ENCODE measurements at places on chromosomes 6 and 20.
A peak's percentile ranks its signal among the peaks of the same experiment; 100 is the strongest.

DNA sequence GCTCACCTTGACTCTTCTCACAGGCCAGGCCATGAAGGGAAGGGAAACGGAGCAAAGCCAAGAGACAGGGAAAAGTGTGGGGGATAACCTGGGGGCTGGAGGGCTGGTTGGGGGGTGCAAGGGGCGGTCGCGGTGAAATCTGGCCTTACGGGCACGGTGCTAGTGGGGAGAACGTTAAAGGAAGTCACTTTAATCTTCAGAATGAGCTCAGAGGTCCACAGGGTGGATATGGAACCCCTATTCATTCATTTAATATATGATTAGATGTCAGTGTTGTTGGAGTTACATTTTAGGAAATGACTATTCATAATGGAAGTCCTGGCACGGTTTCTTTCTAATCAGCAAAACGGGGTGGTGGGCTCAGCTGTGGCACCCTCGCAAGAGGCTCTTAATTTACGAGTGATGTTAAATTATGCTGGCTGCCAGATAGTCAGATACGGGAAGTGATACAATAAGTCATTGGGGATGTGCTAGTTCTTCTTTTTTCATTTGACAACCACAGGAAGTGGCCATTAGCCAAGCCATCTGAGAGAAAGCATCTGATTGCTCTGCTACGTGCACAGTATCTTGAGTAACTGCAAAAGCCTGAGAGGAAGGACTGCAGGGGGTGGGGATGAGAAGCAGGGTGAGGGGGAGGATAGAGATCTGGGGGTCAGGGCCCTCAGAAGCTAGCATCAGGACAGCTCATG, 253.0 kb downstream of the QKI start:
- DNase-seq: no peak

GRCh38 chr6:89386917-89387491, 25.1 kb downstream of the RRAGD start:
- no peak for DNase-seq

- DNase-seq: no peak
Observed at GRCh38 chr6:2939315-2940009, 31.9 kb downstream of the SERPINB6 start.

- DNase-seq: no peak
Observed at GRCh38 chr6:3961581-3962215, 112.5 kb downstream of the FAM50B start.

DNA sequence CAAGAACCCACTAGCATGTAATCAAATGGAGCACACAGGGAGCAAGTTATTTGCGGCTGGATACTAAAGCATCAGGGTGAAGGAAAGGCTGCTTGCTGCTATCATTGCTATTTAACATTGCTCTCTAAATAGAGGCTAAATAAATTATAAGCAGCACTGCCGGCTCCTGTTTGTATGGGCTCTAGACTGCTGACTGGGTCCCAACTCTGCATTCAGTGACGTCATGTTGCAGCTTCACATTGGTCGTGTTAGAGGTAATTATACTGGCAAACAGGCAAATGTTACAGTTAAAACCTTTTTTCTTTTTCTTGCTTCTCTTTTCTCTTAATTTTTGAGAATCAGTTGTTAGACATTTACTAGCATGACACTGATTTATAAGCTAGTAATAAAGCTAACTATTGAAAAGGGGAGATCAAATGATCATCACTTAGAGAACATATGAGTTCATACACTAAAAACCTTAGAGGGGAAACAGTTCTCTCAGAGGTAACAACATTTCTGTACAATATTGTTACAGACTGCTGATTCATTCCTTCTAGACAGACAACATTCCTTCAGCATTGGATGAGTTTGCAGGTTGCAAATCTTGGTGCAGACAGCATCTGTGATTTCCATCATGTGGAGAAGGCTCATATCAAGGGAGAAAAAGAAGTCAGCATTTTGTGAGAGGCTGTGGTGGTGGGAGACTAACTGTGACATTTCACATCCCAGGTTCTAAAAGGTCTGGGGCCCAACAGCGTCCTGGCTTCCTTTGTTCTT, 15.9 kb downstream of the RFPL4B start:
- DNase-seq: no peak

DNA sequence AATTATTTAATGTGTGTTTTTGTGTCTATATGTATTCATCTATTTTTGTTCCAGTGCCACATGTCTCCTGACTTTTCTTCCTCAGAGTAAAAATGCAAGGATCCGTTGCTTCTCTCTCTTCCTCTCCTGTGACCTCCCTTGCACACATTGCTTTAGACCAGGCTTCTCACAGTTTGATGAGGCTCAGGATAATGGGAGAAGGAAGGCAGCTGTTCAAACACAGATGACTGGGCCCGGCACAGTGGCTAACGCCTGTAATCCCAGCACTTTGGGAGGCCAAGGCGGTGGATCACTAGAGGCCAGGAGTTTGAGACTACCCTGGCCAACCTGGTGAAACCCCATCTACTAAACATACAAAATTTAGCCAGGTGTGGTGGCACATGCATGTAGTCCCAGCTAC, 241.9 kb downstream of the SAMD5 start:
- DNase-seq: no peak

GRCh38 chr6:37155394-37156312, 14.3 kb upstream of the PIM1 start:
- no peak for DNase-seq

GRCh38 chr6:157385482-157385881, 4.5 kb downstream of the ZDHHC14 start:
- no peak for DNase-seq

DNA sequence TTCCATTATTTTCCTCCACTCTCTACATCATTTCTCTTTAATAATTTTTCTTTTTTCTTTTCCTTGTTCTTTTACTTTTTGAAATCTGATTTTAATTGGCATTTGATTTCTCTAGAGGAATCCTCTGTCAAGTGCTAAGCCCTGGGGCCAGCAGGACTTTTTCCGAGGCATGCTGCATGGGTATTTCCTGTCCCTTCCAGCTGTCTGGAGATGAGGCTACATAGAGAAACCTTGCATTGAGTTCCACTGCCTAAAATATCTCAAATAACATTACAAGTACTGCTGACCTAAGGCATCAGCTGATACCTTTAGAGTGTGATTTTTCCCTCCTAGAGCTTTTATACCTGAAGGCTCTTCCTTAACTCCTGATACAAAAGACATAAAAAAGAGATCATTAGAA, 6.2 kb downstream of the RNF217 start:
- DNase-seq: no peak

- DNase-seq: no peak
Observed at GRCh38 chr20:41249411-41250281, 67.9 kb downstream of the ZHX3 start.

DNA sequence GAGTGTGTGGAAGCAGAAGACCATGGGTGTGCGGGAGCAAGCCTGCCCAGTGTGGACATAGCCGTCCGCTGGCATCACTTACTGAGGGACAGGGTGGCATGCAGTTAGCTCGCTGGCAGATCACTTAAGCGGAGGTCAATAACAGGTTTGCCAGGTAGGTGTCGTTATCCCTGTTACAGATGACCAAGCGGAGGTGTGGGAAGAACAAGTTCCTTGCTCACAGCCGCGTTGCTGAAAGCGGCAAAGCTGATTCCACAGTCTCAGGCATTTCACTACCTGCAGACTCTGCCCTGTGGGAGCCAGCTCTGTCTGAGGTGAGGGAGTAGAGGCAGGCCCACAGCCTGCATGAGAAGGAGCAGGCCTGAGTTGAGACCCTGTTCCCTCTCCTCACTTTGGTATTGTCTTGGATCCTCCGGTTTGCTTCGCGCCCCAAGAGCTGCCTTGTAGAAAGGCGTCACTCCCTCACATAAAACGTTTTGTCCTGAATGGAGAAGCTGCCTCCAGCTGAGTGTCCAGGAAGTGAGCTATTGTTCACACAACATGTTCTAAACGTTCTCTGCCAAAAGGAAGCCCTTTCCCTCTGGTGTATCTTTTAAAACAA, 96.9 kb downstream of the TCP11 start:
- DNase-seq: no peak

DNA sequence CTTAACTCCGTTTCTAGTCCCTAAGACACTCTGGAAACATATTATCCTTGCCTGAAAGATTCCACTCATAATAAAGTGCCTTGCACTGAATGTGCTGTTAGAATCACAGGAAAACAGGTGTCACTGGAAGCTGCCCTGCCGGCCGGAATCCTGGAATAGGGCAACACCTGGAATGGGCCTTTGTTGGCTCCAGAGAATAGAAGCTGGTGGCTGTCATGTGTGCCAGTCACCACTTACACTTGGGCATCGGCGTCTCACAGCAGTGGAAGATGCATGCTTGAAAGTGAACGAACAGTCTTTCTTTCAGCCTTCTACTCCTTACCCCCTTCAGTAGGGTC, 90.8 kb upstream of the AFDN start:
- no peak for DNase-seq

DNA sequence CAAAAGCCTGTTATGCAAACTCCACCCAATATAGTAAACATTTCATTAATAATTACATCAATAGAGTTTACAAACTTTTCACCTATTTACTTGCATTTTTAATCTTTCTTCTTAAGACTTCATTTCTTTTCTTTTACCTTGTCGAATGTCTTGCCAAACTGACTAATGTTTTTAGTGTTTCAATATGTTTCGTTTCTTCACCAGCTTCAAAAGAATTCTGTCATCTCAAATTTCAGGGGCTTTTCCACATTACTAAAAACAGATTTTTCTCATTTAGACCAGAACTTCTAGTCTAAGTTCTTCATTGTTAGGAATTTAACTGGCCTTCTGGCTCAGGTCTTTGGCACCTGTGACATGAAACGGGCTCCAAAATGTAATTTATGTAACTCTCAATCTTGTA, 196.5 kb downstream of the ARHGAP18 start:
- DNase-seq: no peak

GRCh38 chr6:131216246-131216645, 81.0 kb downstream of the AKAP7 start:
- no peak for DNase-seq

GRCh38 chr20:46990596-46991104, 96.0 kb downstream of the EYA2 start:
- no peak for DNase-seq

- peak; percentile 65 for DNase-seq
Observed at GRCh38 chr6:15248451-15249370, 2.8 kb downstream of the JARID2 start.

- no peak for DNase-seq
Observed at GRCh38 chr6:136787726-136788068, 4.6 kb downstream of the MAP3K5 start.

- no peak for DNase-seq
Observed at GRCh38 chr6:107064579-107065065, 36.6 kb downstream of the MTRES1 start.

GRCh38 chr6:126267626-126268025, 72.3 kb upstream of the CENPW start:
- DNase-seq: no peak

DNA sequence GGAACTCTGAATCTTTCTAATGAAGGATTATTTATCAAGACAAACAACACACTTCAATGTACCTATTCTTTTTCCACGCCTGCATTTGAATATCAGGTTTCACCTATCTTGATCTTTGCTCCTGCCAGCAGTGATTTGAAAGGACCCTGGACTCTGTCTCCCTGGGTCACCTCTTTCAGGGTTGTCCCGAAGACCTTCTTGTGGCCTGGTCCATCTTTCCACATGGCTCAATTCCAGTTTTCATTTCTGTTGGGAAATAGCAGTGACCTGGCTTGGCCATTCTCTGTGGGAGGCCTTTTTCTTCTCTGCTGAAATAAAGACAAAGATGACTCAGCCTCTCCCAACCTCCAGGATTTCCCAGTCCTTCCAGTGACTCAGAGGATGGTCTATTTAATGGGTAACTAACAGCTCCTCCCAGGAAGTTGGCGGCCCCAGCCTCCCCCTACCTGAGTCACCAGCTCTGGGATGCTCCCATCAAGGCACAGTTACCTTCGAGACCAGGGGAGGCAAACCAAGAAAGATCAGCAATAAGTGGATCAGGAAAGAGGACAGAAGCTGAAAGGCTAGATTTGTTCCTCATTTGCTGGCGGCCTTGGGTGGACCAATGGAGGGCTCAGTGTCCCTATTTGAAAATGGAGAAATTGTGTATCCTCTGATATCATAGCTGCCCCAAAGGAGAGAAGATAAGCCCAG, 120.2 kb upstream of the RNF24 start:
- DNase-seq: no peak

Measured in cortex of kidney (tissue), 1 donor.